NCI-H526 treated with DMSO at 0.1 percent for 48 hours (cell line): ENCODE measurements at places on chromosomes 11 and 22.

- DNase-seq = no peak
Measured at GRCh38 chr11:34788642-34789041, 127.5 kb downstream of the APIP start.

- DNase-seq = no peak
Measured at GRCh38 chr11:124465368-124465767, 19.9 kb upstream of the OR8B8 start.

DNA sequence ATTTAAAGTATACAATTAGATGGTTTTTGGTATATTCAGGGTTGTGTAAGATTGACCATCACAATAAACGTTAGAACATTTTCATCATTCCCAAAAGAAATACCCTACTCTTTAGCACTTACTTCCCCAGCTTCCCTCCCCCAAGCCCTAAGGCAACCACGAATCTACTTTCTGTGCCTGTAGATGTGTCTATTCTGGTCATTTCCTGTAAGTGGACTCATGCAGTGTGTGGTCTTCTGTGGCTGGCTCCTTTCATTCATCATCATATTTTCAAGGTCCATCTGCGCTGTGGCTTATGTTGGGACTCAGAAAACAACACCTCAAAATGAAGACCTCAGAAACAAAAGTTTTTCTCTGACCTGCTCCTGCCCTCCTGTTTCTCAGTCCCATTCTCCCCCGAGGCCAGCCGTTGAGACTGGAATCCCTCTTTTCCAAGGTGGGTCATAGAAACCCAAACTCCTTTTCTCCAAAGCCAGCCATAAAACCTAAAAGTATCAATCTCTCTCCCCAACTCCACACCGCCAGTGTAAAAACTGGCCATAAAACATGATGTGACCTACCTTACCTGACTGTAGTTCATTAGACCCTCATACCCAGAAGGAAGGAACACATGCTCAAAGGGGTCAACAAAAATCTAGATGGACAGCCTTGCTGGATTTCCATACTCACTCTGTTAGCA lies 12.9 kb upstream of the TMPRSS13 start:
- no peak for DNase-seq

- DNase-seq = no peak
Measured at GRCh38 chr22:29343313-29343805, 27.9 kb upstream of the RASL10A start.

DNA sequence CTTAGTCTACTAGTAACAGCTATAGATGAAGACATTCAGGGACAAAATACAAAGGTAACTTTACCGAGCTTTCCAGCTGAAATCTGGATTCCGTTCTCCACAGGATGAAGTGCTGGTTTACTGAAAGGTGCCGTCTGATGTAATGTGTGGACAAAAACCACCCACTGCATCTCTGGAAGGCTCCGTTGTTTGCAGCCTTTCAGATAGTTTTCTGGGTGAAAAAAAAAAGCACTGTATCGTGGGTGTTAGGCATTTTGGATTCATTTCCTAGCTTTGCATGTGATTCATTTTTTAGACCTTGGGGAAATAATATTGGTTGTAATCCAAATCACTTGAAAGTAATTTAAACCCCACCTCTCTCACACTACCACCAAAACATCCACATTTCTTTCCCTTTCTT lies 10.4 kb downstream of the JAM3 start:
- DNase-seq = no peak
